ENCODE measurements at places on chromosomes 12 and 14.

DNA sequence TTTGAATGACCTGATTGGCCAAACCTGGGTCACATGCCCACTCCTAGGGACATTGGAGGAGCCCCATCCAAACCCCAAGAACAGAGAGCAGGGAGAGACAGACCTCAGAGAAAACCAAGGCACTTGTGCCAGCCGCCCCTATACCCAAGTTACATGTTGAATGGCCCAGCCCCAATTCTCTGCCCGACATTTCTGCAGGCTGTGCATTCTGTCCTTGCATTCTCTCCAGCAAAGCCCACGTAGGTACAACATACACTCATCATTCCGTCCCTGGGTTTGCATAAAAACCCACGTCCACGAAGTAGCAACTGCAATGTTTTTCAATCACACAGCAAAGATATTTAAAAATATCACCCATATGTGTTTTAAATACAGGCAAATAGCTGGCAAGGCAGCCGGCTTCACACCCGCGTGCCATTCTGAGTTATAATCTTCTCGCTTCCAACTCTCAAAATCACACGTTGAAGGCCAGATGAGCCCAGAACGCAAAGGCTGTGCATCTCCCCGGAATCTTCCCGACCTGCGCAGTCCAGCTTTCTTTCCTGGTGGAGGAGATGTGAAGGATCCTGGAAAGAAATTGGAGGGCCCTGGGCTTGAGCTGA lies 91.7 kb upstream of the MYL2 start:
- DNase-seq = no peak

DNA sequence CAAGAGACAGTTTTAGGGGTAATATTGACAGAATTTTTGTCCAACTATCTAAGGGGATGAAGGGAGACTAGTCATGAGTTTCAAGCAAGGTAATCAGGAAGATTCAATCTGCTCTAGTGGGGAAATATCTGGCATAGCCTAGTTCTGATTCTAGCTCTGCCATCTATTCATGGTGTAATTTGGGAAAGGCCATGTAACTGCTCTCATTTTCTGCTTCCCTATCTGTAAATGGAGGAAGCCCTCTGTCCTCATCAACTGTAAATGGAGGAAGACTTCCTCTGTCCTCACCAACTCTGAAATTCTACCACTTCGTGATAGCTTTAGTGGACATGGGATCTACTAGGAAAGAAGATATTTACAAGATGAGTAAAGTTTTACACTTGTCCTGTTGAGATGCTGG lies 37.9 kb downstream of the BHLHE41 start:
- DNase-seq = no peak

DNA sequence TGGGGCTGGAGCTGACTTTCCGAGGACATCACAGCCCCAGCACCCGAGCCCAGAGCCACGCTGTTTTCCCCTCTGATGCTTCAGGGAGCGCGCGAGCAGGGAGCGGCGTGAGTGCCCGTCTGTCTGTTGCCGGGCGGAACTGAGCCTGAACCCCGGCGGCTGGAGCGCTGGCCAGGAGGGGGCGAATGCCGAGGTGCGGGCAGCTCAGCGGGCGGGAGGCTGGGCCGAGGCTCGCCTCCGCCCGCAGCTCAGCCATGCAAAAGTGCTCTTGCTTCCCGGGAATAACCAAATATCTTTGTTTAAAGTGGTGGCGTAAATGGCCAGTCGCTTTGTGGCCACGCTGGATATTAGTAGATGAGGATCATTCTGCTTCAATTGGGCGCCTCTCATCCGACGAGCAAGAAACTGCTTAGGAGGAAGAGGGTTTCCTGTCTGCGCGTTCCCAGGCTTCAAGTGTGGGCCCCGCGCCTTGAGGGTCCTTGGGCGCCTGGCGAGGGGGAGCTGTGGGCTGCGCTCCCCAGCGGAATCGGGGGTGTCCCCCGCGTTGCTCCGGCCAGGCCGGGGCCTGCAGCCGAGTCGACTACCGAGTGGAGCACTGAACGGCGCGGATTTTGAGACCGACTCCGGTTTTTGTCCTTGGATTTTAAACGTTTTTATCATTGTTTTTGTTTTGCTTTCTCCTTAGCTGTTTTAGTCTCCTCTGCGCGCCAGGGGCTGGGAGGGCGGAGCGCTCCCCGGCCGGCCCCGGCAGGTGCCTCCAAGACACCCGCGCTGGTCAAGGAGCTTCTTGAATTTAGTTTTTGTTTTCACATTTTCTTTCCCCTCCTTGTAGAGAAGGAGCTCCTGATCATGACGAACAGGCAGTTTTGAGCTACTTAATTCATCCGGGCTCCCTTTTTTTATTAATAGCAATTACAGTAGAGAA lies 831 bp upstream of the NKX2-1 start:
- DNase-seq = peak; percentile 26

- DNase-seq = no peak
Measured at GRCh38 chr14:103091041-103091882, 3.3 kb upstream of the EXOC3L4 start.

DNA sequence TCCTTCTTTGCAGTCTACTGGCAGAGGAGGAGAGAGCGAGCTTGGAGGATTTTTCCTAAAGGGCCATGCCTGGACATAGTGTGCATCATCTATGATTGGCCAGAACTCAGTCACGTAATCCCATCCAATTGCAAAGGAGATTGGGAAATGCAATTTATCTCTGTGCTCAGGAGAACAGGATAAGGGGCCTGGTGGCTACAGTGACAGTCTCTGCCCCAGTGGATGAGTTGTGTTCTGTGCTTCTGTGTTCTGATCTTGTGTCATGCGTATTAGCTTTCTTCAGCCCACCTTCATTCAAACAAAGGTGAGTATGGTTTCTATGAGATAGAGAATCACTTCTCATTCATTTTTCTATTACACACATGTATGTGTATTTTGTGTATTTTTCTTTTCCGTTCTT lies 144.3 kb downstream of the NRXN3 start:
- DNase-seq = no peak

Data from T1000 (cell line).